CD4-positive, alpha-beta T cell (primary cell): ENCODE measurements at places on chromosomes 7 and 10.

DNA sequence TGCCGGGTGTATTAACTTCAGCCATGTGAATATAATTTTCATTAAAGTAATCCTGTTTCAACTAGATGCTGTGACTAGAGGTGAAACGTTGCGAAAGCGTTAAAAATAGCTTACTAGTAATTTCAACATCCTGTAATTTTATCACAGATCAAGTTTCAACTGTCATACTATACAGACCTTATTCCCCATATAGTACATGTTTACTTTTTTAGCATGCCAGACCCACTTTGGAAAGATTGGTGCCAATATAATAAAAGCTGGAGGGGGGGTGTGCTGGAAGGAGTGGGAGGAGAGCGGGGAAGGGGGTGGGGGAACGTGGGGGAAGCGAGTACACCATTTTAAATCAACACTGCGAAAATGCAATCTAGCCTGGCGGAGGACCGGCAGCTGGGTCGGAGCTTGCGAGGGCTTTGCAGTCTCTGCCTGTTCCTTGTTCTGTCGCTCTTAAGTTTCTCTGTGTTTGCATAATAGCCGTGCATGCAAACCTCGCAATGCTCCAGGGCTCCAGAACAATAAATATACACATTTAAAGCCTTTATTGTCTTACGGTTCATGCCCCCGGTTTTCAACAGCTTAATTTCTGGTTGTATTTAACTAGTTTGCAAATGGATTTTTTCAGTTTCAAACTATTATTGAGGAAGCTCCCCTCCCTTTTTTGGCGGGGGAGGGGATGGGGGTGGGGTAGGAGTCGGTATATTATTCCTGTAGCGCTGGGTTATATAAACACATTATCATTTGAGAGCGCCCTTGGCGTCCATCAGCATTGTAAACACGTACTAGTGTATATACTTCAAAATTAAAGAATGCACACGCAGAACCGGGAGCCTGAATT lies 1.3 kb upstream of the ARID5B start:
- peak; percentile 80 for DNase-seq

GRCh38 chr7:156147756-156148504 lies 335.7 kb upstream of the SHH start:
- no peak for DNase-seq

DNA sequence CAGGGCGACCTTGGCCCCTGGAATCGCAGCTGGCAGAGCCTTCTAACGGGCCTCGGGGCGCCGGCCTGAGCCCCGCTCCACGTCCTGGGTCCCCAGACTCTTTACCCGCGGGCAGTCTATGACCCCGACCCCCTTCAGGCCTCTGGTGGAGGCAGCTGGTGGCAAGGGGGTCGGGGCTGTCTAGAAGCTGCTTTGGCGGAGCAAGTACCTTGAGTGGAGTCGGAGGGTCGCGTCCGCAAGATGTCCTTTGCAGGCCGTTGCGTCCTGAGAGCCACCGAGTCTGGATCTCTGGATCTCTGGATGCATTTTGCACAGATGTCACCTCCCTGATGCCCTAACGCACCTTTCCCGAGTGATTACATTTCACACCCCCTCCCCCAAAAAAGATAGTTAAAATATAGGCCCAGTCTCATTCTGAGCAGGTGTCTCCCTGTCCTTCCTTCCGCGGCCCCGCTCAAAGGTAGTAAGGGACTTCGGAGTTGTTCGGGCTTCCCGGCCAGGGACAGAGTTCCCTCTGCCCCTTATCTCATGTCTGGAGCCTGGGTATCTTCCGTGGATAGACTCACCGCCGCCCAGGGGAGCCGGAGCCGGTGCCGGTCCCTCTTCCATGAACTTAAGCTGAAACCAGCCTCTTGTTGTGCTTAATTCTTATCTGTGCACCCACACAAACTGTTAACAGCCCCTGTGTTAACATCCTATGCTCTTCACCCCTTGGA lies 457 bp downstream of the ACADSB start:
- DNase-seq, result no peak

DNA sequence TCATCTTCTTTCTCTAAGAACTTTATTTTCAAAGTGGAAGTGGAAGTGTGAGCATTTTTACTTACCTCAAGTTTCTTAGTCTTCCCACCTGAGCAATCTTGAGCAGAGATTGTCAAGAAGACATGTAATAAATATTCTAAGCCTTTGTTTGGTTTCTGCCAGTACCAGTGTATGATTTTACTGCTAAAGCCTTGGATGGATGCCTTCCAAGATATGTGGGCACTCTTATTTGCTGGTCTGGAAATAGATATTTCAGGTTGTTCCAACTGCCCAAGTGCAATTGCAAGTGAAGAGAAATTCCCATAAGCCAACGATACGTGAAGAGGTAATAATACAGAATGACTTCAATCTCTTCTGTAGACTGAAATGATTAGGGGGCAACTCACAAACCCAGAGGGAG lies 18.2 kb upstream of the TARP start:
- DNase-seq, result no peak

- DNase-seq, result no peak
These were observed 61.6 kb downstream of the ADCYAP1R1 start for GRCh38 chr7:31113660-31114059.

GRCh38 chr10:128421371-128422160 lies 295.3 kb upstream of the MKI67 start:
- no peak for DNase-seq

DNA sequence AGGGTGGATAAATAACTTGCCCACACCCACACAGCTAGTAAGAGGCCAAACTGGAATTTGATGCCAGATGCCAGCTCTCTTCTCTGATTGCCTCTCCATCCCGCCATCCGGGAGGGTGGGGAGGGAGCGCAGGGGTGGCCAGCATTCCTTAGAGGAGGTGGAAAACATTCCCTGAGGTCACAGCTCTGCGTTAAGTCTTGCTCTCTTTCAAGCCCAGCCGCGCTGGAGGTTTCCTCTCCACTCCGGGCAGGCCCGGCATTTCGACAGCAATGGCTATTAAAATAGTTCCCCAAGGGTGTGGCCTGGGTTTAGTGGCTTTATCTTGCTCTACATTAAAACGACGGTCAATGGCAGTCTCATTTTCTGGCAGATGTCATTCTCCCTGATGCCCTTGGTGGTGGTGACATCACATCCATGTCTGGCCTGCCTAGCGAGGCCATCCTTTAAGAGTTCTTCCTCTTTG lies 16.1 kb upstream of the C10orf71 start:
- no peak for DNase-seq

DNA sequence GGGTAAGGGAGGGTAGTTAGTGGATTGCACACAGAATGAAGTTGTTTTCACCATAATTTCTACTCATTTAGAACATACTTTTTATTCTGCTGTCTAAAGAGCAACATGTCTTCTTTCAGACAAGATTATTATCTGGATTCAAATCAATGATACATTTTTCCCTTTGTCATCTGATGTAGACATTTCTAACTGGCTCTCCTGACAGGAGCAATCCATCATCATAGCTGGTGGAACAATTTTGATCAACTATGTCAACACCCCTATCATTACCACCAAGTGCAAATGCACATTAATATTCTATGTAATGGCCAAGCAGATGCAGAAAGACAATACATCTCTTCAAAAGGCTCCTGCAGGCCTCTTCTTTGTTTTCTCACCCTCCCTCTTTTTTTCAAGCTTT lies 672.9 kb upstream of the LRRTM3 start:
- no peak for DNase-seq

DNA sequence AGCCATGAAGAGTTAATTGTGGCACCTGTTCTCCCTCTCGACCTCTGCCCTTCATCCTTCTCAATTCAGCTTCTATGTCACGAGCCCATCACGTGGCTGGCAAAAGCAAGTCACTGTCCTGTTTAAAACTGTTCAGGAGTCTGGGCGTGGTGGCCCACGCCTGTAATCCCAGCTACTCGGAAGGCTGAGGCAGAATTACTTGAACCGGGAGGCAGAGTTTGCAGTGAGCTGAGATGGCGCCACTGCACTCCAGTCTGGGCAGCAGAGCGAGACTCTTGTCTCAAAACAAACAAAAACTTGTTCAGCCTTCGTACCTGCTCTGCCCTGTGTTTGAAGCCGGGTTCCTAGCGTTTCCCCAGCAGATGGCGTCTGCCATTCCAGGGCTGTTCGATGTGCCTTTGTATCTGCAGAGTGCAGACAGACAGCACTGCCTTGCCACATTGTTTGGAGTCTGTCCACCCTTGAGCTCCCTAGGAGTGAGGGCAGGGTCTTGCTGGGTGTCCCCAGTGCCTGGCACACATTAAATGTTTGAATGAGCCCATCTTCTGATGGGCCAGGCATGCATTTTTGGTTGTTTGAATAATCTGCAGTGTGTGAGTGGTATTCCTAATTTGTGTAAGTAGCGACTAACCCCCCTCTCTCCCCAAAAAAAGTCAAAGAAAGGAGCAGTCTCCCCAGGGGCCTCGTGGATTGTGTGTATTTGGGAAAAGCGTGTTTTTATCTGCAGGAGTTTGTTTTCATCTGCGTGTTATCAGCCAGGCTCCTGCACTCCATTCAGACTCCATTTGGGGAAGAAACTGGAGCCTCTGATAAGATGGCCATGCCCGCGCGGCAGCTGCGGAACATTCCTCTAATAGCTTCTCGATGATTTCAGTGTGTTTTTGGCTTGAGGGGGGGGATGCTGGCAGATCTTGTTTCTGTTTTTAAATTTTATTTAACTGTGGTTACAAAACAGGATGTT lies 61.2 kb downstream of the DNAJB6 start:
- DNase-seq, result no peak

- no peak for DNase-seq
These were observed 1.7 kb upstream of the MNX1 start for GRCh38 chr7:157012113-157012547.

DNA sequence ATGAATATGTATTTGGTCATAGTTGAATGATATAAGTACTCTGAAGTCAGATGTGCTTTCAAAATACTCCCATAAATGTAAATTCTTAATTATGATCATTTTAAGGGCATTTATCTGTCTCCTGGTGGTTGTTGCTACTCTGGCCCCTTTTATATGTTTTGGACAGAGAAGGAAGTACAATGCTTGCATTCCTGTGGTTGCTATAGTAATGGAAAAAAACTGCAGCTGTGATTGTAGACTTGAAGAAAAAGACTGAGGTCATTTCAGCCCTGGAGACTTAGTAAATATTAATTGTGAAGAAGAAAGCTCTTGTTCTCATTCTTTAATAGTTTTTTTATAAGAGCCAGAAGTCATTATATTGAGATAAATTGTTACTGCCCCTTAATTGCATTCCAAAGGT lies 70.2 kb upstream of the FERD3L start:
- DNase-seq, result no peak

GRCh38 chr10:44306762-44307161 lies 78.1 kb downstream of the CXCL12 start:
- DNase-seq, result no peak

DNA sequence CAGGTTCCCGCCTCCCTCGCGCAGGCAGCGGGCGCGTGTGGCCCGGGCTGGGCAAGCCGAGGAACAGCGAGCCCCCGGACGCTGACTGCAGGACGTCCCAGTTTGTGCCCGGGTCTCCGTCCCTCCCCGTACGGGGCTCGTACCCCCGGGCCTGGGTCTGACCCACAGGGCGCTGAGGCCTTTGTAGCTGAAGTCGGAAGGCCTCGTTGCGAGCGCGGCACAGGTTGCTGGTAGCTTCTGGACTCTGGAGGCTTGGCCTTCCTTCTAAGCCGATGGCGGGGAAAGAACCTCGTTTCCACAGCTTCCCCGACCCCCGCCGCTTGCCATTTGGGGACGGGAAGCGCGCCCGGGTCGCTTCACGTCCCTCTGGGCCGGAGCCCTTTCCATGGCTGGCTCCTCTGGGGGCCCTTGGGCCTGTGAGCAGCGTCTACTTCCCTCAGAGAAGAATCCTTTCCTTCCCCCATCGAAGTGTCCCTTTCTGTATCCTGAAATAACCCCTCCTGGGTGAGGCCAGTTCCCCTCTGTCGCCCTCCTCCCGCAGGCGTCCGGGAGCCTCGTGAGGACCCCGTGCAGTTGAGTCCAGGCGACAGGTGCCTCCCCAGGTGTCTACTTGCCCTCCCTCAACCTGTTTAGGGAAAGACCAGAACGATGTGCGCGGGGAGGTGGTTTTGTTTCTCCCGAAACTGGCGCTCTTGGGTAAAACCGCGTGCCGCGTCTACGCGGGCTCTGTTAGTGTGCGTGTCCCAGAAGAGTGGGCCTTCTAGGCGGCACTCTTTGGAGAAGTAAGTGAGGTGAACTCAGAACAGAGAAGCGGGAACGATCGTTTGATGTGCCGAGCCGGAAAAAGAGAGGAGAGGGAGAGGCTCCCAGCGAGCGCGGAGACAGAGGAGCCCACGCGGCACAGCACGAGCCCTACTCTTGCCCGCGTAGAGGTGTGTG lies 9.3 kb downstream of the EVX1 start:
- DNase-seq, result no peak

GRCh38 chr7:112184455-112184854 lies 21.7 kb downstream of the DOCK4 start:
- no peak for DNase-seq

DNA sequence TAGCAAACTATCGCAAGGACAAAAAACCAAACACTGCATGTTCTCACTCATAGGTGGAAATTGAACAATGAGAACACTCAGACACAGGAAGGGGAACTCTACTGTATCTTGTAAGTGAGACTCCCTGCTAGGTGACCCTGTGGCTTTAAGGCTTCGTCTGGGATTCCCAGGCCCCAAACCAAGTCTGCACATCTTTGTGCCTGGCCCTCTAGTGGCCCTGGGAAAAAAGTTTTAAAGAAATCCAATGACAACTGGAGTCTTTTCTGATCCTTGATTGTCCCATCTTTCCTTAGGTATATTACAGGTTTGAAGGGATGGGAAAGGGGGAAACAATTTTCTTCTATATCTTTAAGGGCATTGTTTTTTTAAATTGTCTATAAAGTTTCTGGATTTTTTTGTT lies 10.6 kb upstream of the LIPM start:
- DNase-seq, result no peak

GRCh38 chr10:106513352-106513771 lies 651.1 kb downstream of the SORCS1 start:
- no peak for DNase-seq

- peak; percentile 60 for DNase-seq
These were observed 498 bp downstream of the NDST2 start for GRCh38 chr10:73810735-73811465.

DNA sequence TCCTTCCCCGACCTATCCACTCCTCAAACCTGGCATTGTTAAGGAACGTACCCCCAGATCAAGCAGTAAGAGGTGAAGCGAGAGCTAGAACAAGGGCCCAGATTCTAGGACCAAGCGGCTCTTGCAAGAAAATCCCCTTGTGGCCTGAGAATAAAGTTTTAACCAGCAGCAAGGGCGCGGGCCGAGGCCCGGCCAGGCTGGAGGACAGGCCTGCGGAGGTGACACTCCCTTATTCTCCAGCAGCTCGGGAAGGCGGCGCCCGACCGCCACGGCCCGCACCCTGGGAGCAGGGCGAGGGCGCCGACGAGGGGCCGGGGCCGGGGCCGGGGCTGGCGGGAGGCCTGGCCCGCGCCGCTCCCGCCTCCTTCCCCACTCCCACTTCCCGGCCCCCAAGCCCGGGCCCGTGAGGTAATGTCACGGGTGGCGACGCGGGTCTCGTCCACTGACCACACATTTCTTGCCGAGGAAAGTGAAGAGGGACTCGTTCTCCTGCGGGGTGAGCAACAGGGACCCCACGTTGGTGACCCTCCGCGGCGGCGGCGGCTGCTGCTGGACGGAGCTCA lies 551 bp downstream of the WASL start:
- DNase-seq, result peak; percentile 51

- DNase-seq, result no peak
These were observed 66.2 kb downstream of the SLC29A4 start for GRCh38 chr7:5349005-5349380.

GRCh38 chr10:115026746-115027140 lies 66.4 kb upstream of the ATRNL1 start:
- DNase-seq, result no peak
